ENCODE measurements at places on chromosomes 1 and 21.

DNA sequence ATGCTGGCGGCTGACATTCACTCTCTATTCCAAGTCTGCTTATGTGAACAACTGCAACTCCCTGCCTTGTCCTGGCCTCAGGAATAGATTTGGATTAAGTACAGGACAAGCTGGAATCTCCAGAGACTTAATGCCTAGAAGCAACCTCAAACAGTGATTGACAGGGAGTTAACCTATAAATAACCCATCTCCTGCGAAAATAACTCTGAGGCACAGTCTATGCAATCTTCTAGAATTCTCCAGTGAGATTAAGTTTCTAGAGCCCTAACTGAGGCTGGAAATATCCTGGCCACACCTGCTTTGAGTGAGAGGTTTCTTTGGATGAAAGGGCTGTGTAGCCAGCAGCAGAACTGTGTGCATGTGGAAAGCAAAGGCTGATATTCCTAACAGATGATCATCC, 25.3 kb upstream of the ATP1A1 start:
- DNase-seq: no peak

DNA sequence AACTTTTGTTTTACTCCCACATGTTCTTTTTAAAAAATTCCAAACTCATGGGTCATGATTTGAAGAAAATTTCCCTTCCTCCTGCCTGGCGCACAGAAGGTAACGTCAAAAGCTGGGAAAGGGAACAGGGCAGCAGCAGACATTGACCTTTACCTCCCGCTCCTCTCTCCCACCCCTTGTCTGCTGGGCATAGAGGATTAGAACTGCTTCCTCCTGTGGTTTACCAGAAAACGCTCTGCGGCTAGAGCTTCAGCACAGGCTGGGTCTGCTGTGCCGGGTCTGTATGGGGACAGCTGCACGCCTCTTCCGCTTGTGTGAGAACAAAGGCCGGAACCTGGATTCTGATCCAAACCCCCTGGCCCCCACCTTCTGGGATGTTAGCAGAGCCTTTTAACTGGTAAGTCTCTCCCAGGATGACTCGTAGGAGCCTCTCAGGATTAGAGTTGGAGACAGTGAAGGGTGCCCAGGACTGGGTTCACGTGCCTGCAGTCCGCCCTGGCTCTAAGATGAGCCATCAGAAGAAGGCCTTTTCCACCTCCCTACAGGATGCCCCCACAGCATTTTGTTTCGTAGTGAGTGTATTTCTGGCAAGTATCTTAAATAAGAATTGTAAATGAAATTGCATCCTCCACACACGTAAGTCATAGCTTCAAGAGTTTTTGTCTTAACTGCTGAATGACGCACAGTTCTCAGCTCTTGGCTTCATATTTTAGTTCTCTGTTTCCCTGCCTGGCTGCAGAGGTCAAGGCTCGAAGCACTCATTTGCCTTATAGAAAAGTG, 5.2 kb downstream of the H6PD start:
- no peak for DNase-seq

GRCh38 chr21:31211836-31212235, 132.2 kb downstream of the TIAM1 start:
- no peak for DNase-seq

- peak; percentile 29 for DNase-seq
Measured at GRCh38 chr1:27940297-27940696, 5.5 kb downstream of the SMPDL3B start.

DNA sequence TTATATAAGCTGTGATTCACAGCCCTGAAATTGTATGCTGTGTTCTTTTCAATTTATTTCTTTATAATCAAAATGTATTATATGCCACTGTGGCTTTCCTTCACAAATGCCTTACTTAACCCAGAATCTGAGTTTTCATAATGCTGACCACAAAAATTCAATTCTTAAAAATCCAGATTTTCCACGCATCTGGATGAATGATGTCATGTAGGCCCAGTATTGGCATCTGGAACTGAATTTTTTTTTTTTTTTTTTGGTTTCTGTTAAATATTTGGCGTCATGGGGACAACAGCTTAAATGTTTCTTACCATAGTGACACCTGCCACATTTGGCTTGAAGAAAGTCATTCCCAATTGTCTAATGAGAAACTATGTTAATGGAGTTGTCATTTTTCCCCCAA, 296.8 kb downstream of the TM2D1 start:
- DNase-seq: no peak

GRCh38 chr1:204408602-204409001, 3.0 kb downstream of the PPP1R15B start:
- DNase-seq: no peak

DNA sequence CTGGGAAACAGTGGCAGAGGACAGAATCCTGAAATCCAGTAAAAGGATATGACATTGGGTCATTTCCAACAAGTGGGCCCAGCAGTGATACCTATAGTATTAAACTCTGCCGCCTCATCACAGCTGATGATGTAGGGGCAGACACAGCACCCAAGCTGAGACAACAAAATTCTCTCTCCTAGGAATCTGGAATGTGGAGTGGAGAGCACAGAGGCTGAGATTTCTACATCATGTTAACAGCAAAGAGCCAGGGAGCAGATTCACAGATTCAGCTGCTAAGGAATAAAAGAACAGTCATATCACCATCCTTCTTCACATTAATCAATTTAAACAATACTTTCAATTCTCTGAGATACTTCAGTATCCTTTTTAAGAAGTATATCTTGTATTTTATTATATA, 61.9 kb downstream of the CRP start:
- DNase-seq: no peak

- DNase-seq: no peak
Measured at GRCh38 chr1:247656221-247656875, 23.2 kb downstream of the OR13G1 start.

- DNase-seq: no peak
Measured at GRCh38 chr1:100536031-100536430, 1.9 kb upstream of the GPR88 start.

DNA sequence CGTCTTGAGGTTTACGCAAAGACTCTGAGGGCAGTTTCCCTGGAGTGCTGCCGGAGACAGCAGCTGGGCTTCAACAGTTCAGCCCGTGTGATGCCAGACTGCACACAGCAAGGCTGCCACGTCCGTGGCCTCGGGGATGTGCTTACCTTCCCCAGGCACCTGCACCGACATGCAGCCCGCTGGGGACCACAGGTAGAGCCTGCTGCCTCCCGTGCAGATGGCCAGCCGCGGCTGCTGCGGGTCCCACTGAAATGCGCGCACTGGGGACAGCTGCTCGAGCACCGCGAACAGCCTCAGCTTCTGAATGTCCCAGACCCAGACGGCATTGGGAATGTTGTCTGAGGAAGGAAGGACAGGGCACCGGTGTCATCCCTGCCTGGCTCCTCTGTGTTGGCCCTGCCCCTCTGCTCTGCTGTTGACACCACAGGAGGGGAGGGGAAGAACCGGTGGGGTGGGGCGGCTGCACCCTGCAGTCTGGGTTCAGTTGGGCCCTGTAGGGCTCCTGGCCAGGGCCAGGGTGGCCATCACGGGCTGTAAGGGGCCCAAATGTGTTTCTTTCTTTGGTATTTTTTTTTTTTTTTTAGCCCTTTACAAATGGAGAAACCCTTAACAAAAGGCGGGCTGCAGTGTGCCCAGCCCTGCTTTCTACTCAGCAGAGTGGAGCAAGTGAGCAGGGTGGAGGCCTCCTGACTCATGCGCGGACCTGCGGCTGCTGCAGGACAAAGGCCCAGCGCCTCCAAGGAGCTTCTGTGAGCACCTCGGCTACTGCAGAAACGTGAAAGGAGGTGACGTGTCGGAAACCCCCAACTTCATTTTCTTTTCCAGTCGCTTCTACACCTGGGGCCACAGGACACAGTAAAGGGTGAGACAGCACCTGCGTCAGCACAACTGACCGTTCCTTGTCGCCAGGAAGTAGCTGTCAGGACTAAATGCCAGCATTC, 6.8 kb downstream of the TPRG1L start:
- DNase-seq: no peak
